Natural killer cell (primary cell): ENCODE measurements at places on chromosomes 4 and X. TPM values are rescaled to one million over a fixed set of nuclear protein-coding genes. Genes with fewer than 3 reads are reported as not detected.

Gene IBSP
- not detected for total RNA-seq

Gene GPC4
- total RNA-seq, result not detected

Gene UGT2B15
- total RNA-seq, result not detected

Gene AFAP1
- 12.5 TPM for total RNA-seq

Gene TMEM150C
- not detected for total RNA-seq

Gene SYN1
- not detected for total RNA-seq

Gene CD38
- 98.8 TPM for total RNA-seq

Gene ASB12
- 0.58 TPM for total RNA-seq

Gene TMEM154
- total RNA-seq, result 10.5 TPM

Gene NEXMIF
- total RNA-seq, result 0.05 TPM

Gene IDUA
- total RNA-seq, result 43.6 TPM

Gene CHIC1
- 11.3 TPM for total RNA-seq

Gene PCDH7
- total RNA-seq, result not detected

Gene ANOS1
- not detected for total RNA-seq

Gene REELD1
- total RNA-seq, result 1.1 TPM

Gene SRPX2
- total RNA-seq, result not detected

Gene NPNT
- total RNA-seq, result not detected

Gene FUNDC1
- total RNA-seq, result 6.1 TPM

Gene PNMA6F
- total RNA-seq, result not detected

Gene GLRB
- not detected for total RNA-seq

Gene TBX22
- not detected for total RNA-seq

Gene ABCG2
- 0.61 TPM for total RNA-seq

Gene ARHGAP4
- total RNA-seq, result 384 TPM

Gene SLC4A4
- total RNA-seq, result 19.1 TPM

Gene PORCN
- total RNA-seq, result 29.6 TPM

Gene GATA1
- 3.0 TPM for total RNA-seq

Gene CDS1
- not detected for total RNA-seq

Gene SYP
- 0.80 TPM for total RNA-seq

Gene TLR3
- 9.5 TPM for total RNA-seq

Gene MSX1
- not detected for total RNA-seq

Gene AVPR2
- total RNA-seq, result not detected

Gene TRIM61
- 1.2 TPM for total RNA-seq

Gene GABRE
- total RNA-seq, result not detected

Gene SSX7
- not detected for total RNA-seq

Gene FHL1
- 5.7 TPM for total RNA-seq

Gene WDR19
- 12.0 TPM for total RNA-seq

Gene TMEM47
- total RNA-seq, result not detected

Gene HMX1
- not detected for total RNA-seq

Gene IGSF1
- not detected for total RNA-seq

Gene BEX4
- total RNA-seq, result 30.8 TPM

Gene ZCCHC18
- total RNA-seq, result 5.6 TPM

Gene TMPRSS11F
- not detected for total RNA-seq

Gene IKBKG
- 84.1 TPM for total RNA-seq

Gene PAGE3
- total RNA-seq, result not detected

Gene ATP1B4
- total RNA-seq, result not detected

Gene AREG
- 47.2 TPM for total RNA-seq

Gene CCDC158
- not detected for total RNA-seq

Gene ITGB1BP2
- total RNA-seq, result 2.4 TPM

Gene GPRASP1
- 12.6 TPM for total RNA-seq

Gene EREG
- total RNA-seq, result 2.3 TPM
